ENCODE measurements at places on chromosomes 1 and 21.

DNA sequence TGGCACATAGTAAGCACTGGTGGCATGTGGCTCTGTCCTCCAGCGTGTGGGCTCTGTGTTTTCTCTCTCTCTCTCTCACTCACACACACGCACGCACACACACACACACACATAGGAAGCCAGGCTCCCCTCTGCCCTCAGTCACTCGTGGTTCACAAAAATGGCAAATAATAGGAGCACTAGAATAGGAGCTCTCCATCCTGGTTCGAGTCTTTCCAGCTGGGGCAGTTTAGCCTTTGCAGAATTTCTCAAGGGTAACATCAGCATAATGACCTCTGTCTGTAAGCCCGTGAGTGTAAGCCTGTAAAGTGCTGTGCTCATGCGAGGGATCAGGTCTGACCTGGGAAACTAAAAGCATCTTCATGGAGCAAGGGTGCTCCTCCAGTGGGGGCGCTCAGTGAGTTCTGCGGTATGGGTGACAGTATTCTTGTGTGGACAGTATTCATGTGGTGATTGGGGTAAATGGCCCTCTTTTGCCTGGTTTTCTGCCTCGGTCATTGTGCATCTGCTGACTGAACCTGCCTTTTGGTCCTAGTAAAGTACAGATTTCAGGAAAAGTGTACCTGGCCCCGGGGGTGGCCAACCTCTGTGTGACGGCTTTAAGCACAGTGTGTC, 842 bp upstream of the ZC3H12A start:
- no peak for DNase-seq

DNA sequence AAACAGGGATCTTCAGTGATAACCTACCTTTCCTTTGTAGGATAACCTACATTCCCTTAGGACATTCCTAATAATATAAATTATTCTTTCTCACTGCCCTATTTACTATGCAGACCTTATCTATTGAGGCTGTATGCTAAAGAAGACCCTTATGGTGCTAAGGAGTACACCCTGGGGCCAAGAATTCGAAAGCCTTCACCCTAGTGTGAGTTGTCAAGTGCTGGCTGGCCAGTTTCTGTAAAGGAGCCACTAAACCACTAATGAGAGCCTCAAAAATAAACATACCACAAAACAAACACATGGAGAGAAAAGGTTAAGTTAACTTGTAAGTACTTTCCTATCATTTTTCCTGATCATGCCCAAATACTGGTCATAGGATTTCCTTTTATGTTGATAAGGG, 315.0 kb upstream of the CAMK1G start:
- DNase-seq = no peak

DNA sequence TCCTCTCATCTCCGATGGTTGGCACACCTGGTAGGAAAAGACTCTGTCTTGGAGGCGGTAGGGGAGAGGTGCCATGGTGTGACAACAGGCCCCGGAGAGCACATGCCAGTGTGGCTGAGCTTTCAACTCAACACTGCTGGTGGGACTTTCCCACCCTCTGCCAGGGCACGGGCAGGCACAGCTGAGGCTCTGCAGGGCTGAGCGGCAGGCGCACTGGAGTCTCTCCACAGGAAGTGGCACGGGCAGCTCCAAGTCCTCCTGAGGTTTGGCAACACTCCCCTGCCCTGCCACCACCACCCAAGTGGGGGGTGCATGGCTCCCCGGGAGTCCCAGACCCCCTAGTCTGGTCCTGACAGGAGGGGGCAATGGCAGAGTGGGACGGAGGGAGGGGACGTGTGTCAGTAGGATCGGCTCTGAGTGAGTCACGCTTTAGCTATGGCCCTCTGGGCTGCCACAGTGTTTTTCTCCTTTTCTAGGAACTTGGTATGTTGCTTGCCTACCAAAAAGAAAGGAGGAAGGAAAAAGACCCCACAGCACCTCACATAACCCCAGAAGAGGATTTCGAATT, 27.3 kb upstream of the EVA1B start:
- no peak for DNase-seq

GRCh38 chr1:2249559-2249906, 21.4 kb downstream of the SKI start:
- DNase-seq = no peak

GRCh38 chr1:99540744-99541143, 105.2 kb upstream of the PALMD start:
- no peak for DNase-seq

- DNase-seq = no peak
These were observed 40.3 kb downstream of the XPR1 start for GRCh38 chr1:180672105-180672504.

DNA sequence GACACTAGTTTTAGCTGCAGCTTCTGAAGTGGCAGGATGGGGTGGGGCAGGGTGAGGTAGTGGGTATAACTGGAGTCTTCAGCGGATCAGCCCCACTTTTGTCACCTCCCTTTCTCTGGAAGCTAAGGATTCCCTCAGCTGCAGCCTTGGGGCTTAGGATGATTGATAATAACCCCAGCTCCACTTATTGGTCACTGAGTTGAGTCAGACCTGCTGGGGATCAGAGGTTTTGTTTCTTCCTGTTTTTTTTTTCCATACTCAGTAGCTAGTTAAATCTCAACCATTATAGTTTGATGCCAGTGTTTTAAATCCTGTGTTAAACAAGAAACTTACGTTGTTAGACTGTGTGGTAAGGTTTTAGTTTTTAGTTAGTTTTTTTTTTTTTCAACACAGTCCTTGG, 57.2 kb downstream of the LAMC1 start:
- DNase-seq = no peak

DNA sequence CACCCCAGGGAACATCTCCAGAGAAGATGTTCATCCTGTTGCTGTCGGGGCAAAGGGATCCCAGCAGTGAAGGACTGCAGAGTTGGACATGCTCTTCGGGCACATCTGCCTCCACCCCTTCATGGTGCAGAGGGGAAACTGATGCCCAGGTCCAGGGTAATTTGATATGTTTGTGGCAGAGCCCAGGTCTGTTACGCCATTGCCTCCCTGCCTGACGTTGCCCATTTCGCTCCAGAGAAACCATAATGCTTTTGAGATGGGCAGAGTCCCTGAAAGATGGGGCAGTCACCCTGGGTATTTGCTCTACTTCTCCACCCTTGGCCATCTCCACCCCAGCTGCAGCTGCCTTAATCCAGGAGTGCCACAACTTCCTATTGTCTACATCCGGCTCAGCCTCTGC, 290.4 kb upstream of the POU3F1 start:
- no peak for DNase-seq

- no peak for DNase-seq
These were observed 226.5 kb downstream of the SDCCAG8 start for GRCh38 chr1:243482141-243483022.
